Activated T-helper 2 cell treated with anti-CD3 and anti-CD28 coated beads, Interferon-gamma antibody, Interleukin-2, Interleukin-4, amounts not matched to agents 10 μg/mL and 5 μg/mL and 100 μg/mL, durations not matched to agents 14 hours and 24 hours and 36 hours (primary cell): ENCODE measurements at places on chromosomes 7 and 10. TPM values are rescaled to one million over a fixed set of nuclear protein-coding genes. Genes with fewer than 3 reads are reported as not detected.

GRCh38 chr10:92011560-92012214 lies 88.1 kb downstream of the BTAF1 start:
- no peak overlapping the region for H3K27ac ChIP-seq
- H3K4me3 ChIP-seq, result no peak overlapping the region
- H3K27me3 ChIP-seq, result no peaks in the 10 kb centered on the region
- H3K4me1 ChIP-seq, result peaks cover 15% of the 10 kb centered on the region

- H3K27ac ChIP-seq, result no peak within 1 kb of the TSS
- peaks cover 13% of the 10 kb centered on the region for H3K4me1 ChIP-seq
- peaks cover 13% of the 10 kb centered on the region for H3K36me3 ChIP-seq
- H3K4me3 ChIP-seq, result peak within 1 kb of the TSS; percentile 67
Observed at GRCh38 chr7:101817471-101818286, at the start of gene CUX1. Gene CUX1, plus strand, starts transcription at chr7:101817626. Its CDS starts 14 bp downstream, at chr7:101817640.

DNA sequence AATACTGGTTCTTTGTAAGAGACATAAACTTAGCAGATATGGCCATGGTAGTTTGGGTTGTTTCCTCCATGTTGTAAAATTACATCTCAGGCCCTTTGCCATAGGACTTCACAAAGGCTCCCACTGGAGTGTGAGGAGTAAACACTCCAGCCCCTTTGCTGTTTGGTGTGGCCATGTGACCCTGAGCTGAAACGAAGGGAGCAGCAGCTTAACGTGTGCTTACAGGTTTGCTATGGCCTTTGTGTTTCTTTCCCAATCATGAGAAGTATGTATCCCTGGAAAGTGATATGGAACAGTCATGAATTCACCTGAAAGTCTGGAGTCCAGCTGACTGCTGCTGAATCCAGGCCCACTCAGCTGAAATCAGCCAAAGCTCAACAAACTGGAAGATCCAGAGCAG lies 23.8 kb upstream of the SFTPA1 start:
- DNase-seq, result no peak
- H3K36me3 ChIP-seq, result no peaks in the 10 kb centered on the region
- no peak overlapping the region for H3K27ac ChIP-seq
- no peak overlapping the region for H3K4me3 ChIP-seq
- peaks cover 21% of the 10 kb centered on the region for H3K27me3 ChIP-seq

DNA sequence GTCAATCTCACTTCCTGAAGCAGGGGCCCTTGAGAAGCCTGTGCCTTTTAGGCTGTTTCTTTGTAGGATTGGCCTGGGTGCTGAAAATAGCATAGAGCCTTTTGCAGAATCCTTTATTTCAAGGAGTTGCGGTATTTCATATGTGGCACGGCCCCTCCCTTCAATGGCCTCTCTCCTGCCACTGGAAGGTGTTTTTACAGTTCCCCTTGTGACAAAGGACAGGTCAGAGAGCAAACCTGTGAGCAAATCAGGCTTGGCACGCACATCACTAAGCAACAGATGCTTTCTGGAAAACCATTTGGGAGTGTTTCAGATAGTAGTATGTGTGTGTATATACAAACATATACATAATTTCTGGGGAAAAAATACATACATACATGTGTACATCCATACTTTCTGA lies 388.6 kb upstream of the C7orf33 start:
- H3K27me3 ChIP-seq, result no peaks in the 10 kb centered on the region
- no peak for DNase-seq
- H3K4me1 ChIP-seq, result no peaks in the 10 kb centered on the region
- H3K36me3 ChIP-seq, result no peaks in the 10 kb centered on the region

DNA sequence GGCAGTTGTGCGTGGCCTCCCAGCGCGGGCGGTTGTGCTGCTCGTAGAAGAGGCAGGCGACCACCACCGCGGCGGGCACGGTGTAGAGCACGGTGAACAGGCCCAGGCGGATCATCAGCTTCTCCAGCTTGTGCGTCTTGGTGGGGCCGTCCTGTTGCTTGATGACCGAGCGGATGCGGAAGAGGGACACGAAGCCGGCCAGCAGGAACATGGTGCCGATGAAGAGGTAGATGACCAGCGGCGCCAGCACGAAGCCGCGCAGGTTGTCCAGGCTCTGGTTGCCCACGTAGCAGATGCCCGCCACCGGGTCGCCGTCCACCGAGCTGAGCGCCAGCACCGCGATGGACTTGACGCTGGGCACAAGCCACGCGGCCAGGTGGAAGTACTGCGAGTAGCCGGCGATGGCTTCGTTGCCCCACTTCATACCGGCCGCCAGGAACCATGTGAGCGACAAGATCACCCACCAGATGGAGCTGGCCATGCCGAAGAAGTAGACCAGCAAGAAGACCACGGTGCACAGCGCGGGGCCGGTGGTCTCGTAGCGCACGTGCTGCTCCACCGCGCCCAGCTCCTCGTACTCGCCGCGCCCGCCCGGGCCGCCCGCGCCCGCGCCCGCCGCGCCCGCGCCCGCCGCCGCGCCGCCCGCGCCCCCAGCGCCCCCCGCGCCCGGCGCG lies 2.2 kb downstream of the FZD8 start:
- H3K36me3 ChIP-seq, result no peaks in the 10 kb centered on the region
- H3K4me3 ChIP-seq, result peak overlapping the region; percentile 73
- peaks cover 18% of the 10 kb centered on the region for H3K4me1 ChIP-seq
- peaks cover 58% of the 10 kb centered on the region for H3K27me3 ChIP-seq

DNA sequence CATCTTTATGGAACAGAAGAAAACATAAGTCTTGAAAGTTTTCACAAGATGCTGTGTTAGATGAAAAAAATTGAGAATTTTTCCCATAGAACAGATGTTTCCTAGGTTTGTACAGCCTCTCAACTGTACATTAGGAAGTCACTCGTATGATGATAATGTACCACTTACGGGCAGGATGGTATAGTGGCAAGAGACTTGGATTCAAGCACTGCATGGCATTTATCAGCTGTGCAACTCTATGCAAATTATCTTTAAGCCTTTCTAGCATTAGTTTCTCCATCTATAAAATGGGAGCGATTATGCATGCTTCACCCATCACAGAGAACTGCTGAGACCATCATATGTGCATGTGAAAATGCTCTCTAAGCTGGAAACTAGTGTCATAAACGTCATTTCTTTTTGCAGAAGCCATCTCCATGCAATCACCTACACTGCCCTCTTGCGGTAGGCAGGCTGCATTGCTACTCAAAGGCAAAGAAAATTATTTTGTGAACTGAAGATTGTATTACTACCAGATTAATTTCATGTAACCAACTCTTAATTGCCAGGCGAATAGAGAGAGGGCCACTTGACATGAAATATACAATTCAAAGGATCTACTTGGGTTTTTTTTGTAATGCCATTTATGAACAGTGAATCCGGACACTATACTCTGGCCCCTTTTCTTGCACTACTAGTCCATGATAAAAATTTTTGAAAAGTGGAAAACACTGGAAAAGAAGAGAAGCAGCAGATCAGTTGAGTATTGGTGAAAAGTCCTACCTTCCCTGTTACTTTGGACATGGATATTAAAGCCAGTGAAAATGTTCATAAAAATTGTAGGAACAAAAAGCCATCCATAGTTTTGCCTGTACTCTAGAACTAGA lies 102.3 kb downstream of the JAZF1 start:
- peaks cover 28% of the 10 kb centered on the region for H3K27me3 ChIP-seq
- H3K36me3 ChIP-seq, result no peaks in the 10 kb centered on the region
- DNase-seq, result peak; percentile 15
- H3K4me3 ChIP-seq, result no peak overlapping the region
- no peaks in the 10 kb centered on the region for H3K4me1 ChIP-seq
- H3K27ac ChIP-seq, result no peak overlapping the region

GRCh38 chr10:77252380-77253146 lies 385.0 kb downstream of the KCNMA1 start:
- no peak for DNase-seq
- H3K4me3 ChIP-seq, result no peak overlapping the region
- no peak overlapping the region for H3K27ac ChIP-seq
- H3K36me3 ChIP-seq, result no peaks in the 10 kb centered on the region
- no peaks in the 10 kb centered on the region for H3K4me1 ChIP-seq
- H3K27me3 ChIP-seq, result no peaks in the 10 kb centered on the region

DNA sequence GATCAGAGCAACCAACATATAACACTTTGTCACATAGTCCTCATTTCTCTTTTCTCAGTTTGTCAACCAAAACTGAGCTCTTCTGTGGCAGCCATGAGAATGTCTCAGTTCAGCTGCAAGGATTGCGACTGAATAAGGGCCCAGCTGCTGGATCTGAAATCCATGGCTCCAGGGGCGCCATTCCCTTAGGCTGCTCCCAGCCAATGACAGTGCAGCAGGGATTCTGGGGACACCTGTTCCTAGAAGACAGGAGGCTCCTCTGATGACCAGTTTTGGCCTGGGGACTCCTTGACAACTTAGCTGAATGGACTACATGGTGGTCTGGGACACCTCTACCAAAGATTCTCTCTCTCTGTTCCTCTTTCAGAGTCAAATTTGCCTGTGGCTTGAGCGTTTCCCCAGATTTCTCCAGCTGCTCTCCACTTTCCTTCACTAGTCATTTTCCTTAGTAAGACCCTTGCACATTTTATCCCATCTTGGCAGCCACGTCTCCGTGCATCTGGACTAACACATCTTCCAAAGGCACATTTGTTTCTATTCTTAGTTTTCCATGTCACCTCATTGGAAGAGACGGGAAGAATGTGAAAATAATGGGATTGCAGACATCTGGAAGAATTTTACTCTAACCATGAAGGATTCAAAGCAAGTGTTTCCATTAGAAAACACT lies 28.1 kb upstream of the KIF5B start:
- no peak overlapping the region for H3K4me3 ChIP-seq
- DNase-seq, result no peak
- H3K4me1 ChIP-seq, result no peaks in the 10 kb centered on the region
- H3K36me3 ChIP-seq, result no peaks in the 10 kb centered on the region
- H3K27me3 ChIP-seq, result peaks cover 8% of the 10 kb centered on the region

DNA sequence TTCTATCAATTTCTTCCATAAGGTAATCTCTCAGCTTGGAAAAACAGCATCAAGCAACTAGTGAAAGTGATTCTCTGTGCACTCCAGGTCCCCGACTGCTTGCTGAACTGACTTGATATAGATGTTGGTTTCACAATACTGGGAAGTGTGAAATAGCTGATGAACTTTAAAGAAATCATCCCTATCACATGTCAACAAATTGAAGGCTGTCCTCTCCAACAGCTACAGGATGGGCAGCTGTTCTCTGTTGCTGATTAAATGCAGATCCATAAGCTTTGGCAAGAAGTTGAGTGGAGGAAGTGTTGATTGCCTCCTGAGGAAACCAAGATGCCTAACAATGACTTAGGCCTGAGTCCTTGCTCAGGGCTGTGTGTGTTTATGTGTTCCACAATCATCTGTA lies 130.4 kb upstream of the GDF10 start:
- peaks cover 15% of the 10 kb centered on the region for H3K4me1 ChIP-seq
- H3K36me3 ChIP-seq, result peaks cover 2% of the 10 kb centered on the region
- DNase-seq, result no peak
- H3K27ac ChIP-seq, result no peak overlapping the region

GRCh38 chr10:33883881-33884280 lies 549.4 kb upstream of the NRP1 start:
- H3K27ac ChIP-seq, result no peak overlapping the region
- no peaks in the 10 kb centered on the region for H3K36me3 ChIP-seq
- no peak overlapping the region for H3K4me3 ChIP-seq
- no peak for DNase-seq
- no peaks in the 10 kb centered on the region for H3K27me3 ChIP-seq

DNA sequence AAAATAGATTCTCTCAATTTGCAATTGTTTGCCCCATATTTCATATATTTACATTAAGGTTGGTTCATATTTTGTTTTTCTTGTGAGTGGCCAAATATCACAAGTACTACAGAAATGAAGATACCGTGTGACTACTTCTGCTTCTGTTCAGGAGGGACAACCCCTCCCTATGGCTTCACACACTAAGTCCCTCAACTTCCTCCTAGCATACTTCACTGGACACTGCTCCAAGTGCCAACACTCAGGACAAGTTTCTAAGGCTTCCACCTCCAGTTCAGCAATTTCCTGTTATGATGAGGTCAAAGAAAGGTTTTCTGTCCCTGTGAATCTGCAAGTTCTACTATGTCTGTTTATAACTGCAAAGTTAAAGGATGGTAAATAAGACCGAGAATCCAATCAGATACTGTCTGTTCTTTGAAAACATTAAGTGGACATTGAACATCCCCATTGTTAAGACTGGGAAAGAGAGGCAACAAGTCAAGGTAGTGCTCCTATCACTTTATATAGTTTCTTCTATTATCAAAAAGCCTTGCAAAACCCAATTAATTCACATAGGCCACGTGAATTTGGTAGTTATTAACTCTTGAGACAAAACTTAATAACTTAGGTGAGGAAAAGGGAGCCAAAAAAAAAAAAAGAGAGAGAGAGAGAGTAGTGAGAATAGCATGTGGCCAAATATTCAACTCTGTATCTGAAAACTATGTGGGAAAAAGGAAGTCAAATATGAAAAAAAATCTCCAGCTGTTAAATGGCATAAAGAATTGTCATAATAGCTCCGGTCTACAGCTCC lies 81.3 kb upstream of the DKK1 start:
- no peaks in the 10 kb centered on the region for H3K36me3 ChIP-seq
- no peak overlapping the region for H3K27ac ChIP-seq
- peaks cover 3% of the 10 kb centered on the region for H3K4me1 ChIP-seq
- DNase-seq, result no peak

- no peaks in the 10 kb centered on the region for H3K36me3 ChIP-seq
- no peaks in the 10 kb centered on the region for H3K4me1 ChIP-seq
- H3K4me3 ChIP-seq, result no peak overlapping the region
- H3K27me3 ChIP-seq, result peaks cover 2% of the 10 kb centered on the region
Observed at GRCh38 chr10:91536111-91536510, 96.8 kb downstream of the PPP1R3C start.

DNA sequence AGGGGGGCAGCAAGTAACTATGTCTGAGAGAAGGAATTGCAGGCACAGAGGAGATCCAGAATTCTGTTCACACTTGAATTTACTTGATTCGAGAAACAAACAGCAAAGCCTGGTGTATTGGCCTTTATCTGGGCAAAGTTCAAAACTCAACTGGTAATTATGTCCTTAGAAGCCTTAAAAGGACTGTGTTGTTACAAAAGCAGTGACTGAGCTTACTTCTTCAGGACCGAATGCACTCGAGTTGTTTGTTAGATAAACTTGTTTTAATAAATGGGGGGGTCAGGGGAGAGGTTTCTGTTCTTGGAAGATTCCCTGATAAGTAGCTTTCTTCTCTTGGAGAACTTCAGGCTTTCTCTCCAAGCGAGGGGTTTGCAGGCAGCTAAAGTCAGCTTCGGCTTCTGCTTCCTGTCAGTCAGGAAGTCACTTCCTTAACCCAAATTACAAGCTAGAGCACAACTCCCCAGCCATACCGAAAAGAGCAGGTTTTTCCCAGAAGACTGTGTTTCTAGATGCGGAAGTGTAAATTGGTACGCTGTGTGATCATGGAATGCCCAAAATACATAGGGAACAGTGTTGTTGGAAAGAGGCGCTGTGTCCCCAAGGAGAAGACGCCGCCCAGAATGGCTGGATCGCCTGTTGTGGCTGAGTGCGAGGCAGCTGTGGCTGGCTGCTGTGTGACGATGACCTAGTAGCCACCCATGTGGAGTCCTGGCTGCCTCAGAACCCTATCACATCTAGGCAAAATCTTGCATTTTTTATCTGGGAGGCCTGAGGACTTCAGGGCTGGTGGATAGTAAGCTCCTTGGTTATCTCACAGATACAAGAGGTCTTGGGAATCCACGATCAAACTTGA lies 110.4 kb downstream of the TCF7L2 start:
- H3K4me3 ChIP-seq, result no peak overlapping the region
- no peak for DNase-seq
- H3K27me3 ChIP-seq, result peaks cover 9% of the 10 kb centered on the region
- no peaks in the 10 kb centered on the region for H3K4me1 ChIP-seq

Gene NPFFR1
- total RNA-seq, result not detected in 2 replicates

Gene SBDS
- 56.2 and 57.4 TPM in 2 replicates for total RNA-seq

Gene INSYN2A
- not detected in 2 replicates for total RNA-seq

Gene TMEM273
- total RNA-seq, result 53.2 and 58.4 TPM in 2 replicates

Gene MMP21
- total RNA-seq, result 0.11 TPM in 2 replicates

Gene HYCC1
- total RNA-seq, result 49.9 and 55.1 TPM in 2 replicates

Gene PRTFDC1
- total RNA-seq, result 0.11 and 0.25 TPM in 2 replicates

Gene MALRD1
- not detected in 2 replicates for total RNA-seq
